Stomach (tissue), 19 donors: ENCODE measurements at places on chromosomes 12 and 14. TPM values are rescaled to one million over a fixed set of nuclear protein-coding genes. Genes with fewer than 3 reads are reported as not detected.
A peak's percentile ranks its signal among the peaks of the same experiment; 100 is the strongest.

Gene RNASE2
- not detected for total RNA-seq

Gene TAS2R19
- total RNA-seq, result 0.89 TPM

Gene OTX2
- not detected for total RNA-seq

Gene LIN52
- total RNA-seq, result 1.2 TPM

Gene PPP1R36
- total RNA-seq, result 6.2 TPM

Gene LRP6
- total RNA-seq, result 36.2 TPM

Gene CHPT1
- total RNA-seq, result 618 TPM

Gene TSPAN11
- total RNA-seq, result 0.89 TPM

Gene CD69
- not detected for total RNA-seq

Gene PRH2
- total RNA-seq, result not detected

DNA sequence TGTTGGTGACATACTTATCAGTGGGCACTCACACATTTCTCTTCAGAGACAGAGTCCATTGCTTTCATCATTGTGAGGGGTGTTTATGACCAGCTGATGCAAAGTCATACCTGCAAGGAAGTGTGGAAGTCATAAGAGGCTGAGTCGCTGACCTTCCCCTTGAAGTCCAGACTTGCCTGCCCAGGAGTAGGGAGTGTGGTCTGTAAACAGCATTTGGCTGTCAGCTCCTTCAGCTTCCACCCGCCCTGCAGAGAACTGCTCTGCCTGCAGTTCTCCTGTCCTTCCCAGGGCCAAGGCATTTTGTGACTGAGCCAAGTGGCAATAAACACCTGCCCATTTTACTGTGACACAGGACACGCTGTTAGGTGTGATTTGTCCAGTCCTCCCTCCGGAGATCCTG lies 801.3 kb downstream of the BCL11B start:
- no peak for DNase-seq
- H3K27me3 ChIP-seq, result no peaks in the 10 kb centered on the region
- H3K4me1 ChIP-seq, result no peaks in the 10 kb centered on the region
- no peaks in the 10 kb centered on the region for H3K36me3 ChIP-seq
- no peak overlapping the region for H3K4me3 ChIP-seq

DNA sequence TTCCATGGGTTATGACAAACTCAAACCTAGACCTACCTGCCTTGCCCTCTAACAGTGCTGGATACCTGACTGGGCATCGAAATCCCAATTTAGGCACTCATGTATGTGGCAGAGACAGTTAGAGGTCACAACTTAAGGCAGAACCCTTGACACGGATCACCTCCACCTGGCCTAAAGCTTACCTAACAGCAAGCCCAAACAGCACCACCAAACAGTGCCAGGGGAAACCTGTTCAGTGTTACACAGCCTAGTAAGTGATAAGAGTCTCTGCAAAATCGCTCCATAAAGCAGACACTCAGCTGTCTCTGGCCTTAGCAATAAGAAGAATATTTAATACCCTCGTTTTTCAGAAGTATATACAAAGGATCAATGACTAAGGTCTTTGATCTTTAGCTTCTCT lies 77.8 kb downstream of the SPPL3 start:
- no peaks in the 10 kb centered on the region for H3K27me3 ChIP-seq
- no peak overlapping the region for H3K4me3 ChIP-seq
- no peak overlapping the region for H3K27ac ChIP-seq
- H3K4me1 ChIP-seq, result peaks cover 83% of the 10 kb centered on the region
- H3K36me3 ChIP-seq, result no peaks in the 10 kb centered on the region

DNA sequence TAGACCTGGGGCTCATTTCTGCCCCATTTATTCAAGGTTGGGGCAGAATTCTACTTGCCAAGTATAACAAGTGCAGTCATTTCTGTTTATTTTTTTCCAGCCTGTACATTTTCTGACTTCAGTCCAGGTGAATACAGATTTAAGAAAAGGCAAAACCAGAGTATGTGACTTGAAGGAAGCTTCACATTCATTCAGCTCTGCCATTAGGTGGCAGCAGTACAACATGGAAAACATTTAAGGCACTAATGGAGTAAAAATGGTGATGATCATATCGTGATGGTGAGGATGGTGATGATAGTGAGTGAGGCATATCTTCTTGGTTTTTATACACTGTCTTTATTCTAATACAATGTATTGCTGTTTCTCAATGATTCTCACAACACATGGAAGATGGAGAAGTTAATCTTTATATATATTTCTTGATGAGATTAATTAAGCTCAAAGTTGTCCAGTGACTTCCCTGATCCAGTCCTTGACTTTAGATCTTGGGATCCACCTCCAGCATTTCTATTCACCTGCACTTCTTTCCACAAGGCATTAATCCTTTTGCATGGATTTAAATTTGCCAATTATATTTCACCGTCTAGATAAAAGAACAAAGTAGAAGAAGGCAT lies 176.7 kb upstream of the SEL1L start:
- no peaks in the 10 kb centered on the region for H3K27me3 ChIP-seq
- no peak overlapping the region for H3K27ac ChIP-seq
- no peak for DNase-seq
- no peak overlapping the region for H3K4me3 ChIP-seq
- no peaks in the 10 kb centered on the region for H3K36me3 ChIP-seq

DNA sequence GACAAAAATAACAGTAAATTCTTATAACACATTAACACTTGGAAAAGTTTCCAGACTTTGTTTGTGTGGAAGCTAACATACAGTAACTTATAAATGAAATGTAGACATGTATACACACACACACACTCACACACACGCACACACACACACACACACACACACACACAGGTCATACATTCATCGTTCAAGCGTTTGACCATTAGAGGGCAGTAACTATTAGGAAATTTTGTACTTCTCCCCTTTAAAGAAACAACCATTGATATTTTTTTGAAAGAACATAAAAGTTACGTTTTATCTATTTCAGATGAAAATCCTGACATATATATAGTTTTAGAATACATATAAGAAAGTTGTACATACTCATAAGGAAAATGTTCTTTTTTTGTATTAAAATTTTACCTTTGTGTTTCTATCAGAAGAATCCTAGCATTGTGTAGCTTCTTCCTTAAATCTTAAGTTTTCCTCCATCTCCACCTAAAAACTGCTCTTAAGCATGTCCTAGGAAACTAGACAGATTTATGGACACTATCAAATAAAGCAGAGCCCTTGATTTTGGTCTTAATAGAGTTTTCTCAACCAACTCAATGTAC lies 29.0 kb downstream of the PTPRQ start:
- H3K27me3 ChIP-seq, result no peaks in the 10 kb centered on the region
- no peaks in the 10 kb centered on the region for H3K36me3 ChIP-seq
- no peak overlapping the region for H3K4me3 ChIP-seq

DNA sequence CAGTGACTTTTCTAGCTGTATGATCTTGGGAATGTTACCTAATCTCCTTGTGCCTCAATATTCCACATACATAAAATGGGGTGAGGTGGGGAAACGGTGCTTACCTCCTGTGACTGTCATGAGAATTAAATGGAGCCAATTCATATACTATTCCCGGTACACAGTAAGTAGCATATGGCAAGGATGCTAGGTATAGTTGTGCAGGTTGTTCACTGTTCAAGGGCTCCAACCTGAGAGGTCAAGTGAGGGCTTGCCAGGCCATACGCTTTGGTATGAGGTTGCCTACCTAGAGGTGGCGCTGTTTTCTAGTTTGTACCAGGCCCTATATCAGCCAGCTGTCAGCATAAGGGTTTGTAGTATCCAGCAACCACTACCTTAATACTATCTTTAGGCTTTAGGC lies 3.6 kb upstream of the BATF start:
- no peaks in the 10 kb centered on the region for H3K27me3 ChIP-seq
- DNase-seq, result peak; percentile 19
- H3K4me3 ChIP-seq, result no peak overlapping the region
- no peaks in the 10 kb centered on the region for H3K4me1 ChIP-seq

GRCh38 chr14:77290705-77291104 lies 19.7 kb upstream of the NGB start:
- H3K4me1 ChIP-seq, result no peaks in the 10 kb centered on the region
- no peak overlapping the region for H3K27ac ChIP-seq
- no peaks in the 10 kb centered on the region for H3K27me3 ChIP-seq
- DNase-seq, result no peak
- H3K4me3 ChIP-seq, result no peak overlapping the region

DNA sequence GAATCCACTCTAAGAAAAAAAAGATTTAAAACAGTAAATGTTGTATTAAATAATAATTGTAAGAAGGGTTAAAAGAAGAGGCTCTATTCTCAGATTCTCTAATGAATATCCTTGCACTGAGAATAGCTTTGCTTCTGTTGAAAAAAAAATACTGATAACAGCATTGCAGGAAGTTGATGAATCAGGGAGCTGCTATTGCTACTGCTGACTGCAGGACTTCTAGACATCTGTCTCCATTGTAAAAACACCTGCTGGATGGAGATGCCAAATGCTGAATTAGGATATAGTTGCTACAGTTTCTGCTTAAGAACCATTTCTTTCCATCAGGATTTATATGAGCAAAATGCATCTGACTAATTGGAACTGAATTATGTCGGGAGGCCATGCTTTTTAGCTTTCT lies 50.3 kb upstream of the ANP32D start:
- H3K36me3 ChIP-seq, result no peaks in the 10 kb centered on the region
- H3K27ac ChIP-seq, result no peak overlapping the region
- peaks cover 5% of the 10 kb centered on the region for H3K4me1 ChIP-seq
- no peak overlapping the region for H3K4me3 ChIP-seq

GRCh38 chr14:89217891-89218290 lies 199.1 kb downstream of the FOXN3 start:
- peaks cover 51% of the 10 kb centered on the region for H3K4me1 ChIP-seq
- no peak overlapping the region for H3K27ac ChIP-seq
- no peaks in the 10 kb centered on the region for H3K36me3 ChIP-seq
- H3K4me3 ChIP-seq, result no peak overlapping the region
